ENCODE measurements at places on chromosomes 1 and 21. TPM values are rescaled to one million over a fixed set of nuclear protein-coding genes. Genes with fewer than 3 reads are reported as not detected.

Gene C1orf94
- total RNA-seq: not detected

Gene KLHL20
- total RNA-seq: 27.8 TPM

Gene CA14
- total RNA-seq: not detected

Gene FLG2
- total RNA-seq: not detected

Gene OR2L5
- not detected for total RNA-seq

Gene S100A7
- total RNA-seq: not detected

Gene C8B
- total RNA-seq: not detected

Gene FAM72D
- 0.73 TPM for total RNA-seq

Gene TFF1
- total RNA-seq: not detected

Gene FMOD
- total RNA-seq: not detected

DNA sequence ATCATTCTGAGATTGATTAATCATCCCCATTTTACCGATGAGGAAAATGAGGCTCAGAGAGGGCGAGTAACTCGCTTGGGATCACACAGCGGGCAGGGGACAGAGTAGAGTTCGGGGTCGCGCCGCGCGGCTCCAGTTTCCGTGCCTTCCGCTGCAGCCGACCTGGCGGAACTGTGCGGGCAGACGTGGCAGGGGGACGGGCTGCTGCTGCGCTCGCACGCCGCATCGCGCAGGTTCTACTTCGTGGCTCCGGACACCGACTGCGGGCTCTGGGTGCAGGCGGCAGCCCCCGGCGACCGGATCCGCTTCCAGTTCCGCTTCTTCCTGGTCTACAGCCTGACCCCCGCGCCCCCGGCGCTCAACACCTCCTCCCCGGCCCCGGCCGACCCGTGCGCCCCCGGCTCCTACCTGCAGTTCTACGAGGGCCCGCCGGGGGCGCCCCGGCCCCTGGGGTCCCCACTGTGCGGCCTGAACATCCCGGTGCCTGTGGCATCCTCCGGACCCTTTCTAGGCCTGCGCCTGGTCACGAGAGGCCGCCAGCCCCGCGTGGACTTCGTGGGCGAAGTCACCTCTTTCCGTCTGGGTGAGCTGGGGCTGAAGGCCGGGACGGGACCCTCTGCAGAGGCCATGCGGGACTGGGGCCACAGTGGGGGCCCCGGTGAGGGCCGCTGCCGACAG is 2.3 kb downstream of the LDLRAD2 start:
- no peak for DNase-seq

DNA sequence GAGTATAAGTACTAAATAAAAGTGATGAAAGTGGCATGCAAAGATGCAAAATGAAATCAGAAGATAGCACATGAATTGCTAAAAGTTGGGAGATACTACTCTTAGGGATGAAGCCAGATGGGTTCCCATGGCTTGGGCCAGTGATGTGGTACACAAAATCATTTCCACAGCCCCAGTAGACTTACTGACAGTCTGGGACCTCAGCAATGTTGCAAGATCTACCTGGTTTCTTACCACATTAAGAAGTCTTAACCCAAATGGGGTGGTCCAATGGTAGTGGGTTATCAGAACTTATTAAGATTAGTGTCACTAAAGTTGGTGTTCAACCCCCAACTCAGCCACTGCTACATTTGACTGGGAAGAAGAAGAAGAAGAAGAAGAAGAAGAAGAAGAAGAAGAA is 227.7 kb upstream of the IRF2BP2 start:
- no peak for DNase-seq

GRCh38 chr1:24486331-24487065 is 16.1 kb upstream of the RCAN3 start:
- DNase-seq: no peak

DNA sequence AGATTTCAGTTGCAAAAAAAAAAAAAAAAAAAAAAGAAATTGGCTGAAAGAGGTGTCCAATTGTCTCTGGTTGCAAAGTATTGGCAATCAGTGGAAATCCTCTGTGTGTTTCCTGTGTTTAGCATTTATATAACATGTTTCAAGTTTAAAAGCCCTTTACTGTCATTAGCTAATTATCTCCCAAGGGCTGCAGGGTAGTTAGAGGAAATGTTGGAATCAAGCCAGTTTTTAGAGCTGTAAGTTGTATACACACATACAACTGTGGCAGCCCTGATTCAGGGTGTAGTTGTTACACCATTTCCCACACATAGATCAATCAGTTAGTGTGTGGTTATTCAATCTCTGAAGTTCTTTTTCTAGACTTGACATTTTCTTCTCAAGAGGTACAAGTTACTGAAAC is 8.9 kb upstream of the ZNF326 start:
- no peak for DNase-seq

GRCh38 chr21:38277501-38278131 is 20.8 kb downstream of the KCNJ15 start:
- no peak for DNase-seq

DNA sequence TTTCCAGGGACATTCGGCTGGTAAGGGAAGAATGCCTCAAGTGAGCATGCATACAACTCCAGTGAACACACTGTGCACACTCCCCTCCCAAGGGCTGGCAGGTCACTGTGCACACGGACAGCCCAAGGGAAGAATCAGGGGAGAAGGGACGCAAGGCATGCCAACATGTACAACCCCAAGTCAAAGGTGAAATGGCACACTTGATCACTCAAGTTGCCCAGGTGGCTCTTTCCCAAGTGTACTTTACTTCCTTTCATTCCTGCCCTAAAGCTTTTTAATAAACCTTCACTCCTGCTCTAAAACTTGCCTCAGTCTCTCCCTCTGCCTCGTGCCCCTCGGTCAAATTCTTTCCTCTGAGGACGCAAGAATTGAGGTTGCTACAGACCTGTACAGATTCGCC is 13.5 kb upstream of the SLC1A7 start:
- no peak for DNase-seq

GRCh38 chr1:119611701-119612113 is 36.4 kb downstream of the ZNF697 start:
- peak; percentile 87 for DNase-seq

DNA sequence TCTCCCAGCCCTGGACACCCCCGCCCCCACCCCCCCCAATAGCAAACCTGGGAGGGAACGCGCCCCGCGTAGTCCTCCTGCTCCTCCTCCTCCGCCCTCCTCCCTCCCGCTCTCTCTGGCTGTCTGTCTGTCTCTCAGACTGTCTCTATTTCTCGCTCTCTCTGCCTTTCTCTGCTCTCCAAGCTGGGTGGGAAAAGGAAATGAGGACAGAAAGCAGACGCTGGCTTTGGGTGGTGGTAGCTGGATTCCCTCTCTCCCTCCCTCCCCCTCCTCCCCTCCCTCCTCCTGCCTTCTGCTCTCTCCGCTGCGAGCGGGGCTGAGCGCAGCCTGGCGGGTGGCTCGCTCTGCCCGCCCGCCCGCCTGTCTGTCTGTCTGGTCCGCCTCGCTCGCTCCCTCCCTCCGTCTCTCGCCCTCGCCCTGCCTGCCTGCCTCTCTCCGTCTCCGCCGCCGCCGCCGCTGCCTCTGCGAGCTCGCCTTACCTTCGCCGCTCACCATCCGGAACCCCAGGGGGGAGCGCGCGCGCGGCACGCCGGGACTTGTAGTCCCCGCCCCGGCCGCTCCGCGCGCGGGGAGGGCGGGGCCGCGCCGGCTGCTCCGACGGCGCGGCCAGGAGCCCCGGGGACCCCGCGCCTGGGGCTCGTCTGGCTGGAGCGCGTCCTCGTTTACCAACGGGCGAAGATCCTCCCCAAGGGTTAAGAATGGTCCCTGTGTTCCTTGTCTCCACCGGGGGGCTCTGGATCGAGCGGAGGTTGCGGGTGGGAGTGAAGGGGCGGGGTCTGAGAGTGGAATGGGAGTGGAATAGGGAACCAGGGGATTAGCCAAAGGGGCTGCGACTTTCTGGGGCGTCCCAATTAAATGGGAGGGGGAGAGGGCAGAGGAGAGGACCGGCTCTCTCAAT is at the start of gene AHDC1:
TSS of gene AHDC1 (minus strand) at position 464 of the 898 bp plus-strand sequence. CDS start 52,029 bp downstream, outside the sequence.
- peak; percentile 97 for DNase-seq

GRCh38 chr21:16777041-16777720 is 735.7 kb upstream of the CXADR start:
- DNase-seq: no peak

- DNase-seq: no peak
Observed at GRCh38 chr1:5720484-5720883, 271.7 kb downstream of the NPHP4 start.

GRCh38 chr21:35225573-35225972 is 176.5 kb upstream of the RUNX1 start:
- DNase-seq: no peak

DNA sequence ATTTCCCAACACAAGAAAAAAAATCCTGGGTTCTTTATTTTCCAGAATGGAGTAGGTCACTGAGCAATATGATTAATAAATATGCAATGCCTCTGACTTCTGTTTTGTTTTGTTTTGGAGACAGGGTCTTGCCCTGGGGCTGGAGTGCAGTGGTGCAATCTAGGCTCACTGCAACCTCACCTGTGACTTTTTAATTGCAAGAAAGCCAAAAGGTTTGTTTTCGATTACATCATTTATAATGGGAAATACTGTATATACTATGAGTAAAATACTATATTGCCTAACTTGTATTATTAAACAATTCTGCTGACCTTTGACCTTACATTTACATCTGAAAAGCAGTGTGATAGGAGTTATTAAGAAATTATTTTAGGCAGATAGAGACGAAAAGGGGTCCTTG is 11.6 kb upstream of the CD46 start:
- DNase-seq: no peak

DNA sequence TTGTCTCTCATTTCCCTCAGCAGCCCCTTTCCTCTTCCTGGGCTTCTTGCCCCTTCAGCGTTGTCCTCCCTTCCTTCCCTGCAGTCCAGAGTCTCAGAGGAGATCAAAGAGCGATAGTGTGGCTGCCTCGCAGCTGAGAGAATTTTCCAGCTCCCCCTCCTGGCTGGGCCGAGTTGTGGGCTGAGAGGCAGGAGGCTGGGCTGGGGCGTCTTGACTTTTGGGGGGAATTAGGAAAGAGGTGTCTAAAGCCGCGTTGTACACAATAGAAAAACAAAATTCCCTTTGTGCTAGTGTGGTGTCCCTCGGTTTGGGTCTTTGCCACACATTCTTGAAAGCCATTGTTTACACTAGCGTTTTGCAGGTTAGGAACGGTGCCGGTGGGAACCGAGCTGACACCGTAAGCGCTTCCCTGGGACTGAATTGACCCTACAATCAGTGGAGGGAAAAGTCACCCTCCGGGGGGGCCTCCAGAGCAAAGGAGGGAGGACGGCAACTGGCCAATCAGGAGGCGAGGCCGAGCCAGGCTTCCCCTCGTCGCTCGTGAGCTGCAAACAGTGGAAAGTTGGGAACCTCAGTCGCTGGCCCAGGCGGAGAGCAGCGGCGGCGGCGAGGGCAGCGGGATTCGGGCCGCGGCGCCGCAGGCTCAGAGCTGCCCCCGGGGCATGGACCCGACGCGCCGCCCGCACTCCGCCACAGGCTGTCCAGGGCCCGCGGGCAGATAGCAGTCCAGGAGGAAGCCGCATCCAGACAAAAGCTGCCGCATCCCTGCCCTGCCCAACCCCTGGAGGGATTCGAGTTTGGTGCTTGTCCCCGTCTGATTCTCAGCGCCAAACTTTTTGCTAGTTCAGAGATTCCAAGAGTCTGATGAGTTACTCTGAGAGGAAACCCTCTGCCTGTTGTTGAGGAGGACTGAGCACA is at the start of gene HMCN1:
TSS of gene HMCN1 (plus strand) at position 574 of the 918 bp plus-strand sequence. CDS start 389 bp downstream, outside the sequence.
- peak; percentile 87 for DNase-seq

GRCh38 chr1:201578008-201578888 is 39.3 kb downstream of the NAV1 start:
- DNase-seq: no peak

DNA sequence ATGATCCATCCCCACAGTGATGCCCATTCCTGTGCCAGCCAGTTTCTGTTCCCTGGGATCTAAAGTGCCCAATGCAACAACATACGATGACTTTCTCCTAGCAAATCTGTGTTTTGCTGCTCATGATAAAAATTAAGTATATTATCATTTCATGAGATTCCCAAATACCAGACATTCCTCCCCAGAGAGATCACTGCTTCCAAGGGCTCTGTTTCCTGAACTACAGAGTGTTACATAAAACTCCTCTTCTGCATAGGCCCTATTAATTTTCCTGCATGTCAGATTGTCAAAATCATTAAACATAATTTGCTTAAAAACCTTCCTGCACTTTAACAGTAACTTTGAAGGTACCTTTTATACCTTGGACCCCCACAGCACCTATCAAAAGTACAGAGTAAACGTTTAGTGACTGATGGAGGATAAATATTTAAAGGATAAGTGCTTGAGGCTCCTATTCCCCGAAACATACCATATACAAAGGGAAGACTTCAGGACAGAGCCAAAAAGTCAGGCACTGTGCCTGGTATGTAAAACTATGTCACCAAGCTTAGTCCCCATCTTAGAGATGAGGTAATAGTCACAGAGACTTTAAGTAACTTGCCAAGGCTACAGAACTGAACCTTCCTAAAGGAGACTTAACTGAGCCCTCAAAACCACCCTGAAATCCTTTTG is 50.2 kb downstream of the SLC25A24 start:
- DNase-seq: no peak

DNA sequence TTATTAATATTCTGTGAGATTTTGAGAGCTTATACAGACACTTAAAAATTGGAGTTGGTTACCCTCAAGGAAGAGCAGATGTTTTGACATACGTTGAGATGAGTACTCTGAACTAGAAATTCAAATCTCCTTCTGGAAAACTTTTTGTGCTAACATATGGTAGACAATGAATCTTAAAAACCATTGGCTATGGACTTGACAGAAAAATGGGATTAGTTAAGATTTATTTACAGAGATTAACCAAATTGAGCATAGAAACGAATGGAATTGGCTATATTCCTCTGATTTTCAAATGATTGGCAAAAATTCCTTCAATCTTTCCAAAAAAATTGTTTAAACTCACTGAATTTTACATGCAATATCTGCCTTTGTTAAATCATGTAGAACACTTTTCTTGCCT is 1392.9 kb downstream of the BRINP3 start:
- DNase-seq: no peak

DNA sequence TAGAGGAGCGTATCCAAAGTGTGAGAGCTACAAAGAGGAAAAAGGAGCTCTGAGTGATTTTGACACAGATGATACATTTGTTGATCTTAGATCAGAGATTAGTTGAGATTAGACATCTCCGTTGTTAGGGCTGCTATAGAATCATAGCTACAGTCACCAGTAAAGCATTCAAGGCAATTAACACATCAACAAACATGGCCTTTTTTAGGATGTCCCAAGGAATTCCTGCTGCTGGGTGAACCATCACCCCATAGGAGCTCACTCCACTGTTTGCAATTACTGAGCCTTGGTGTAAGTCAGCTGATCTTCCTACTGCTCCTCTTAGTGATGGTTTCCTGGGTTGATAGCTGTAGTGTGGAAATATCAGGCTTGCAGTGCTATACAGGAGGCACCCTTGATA is 6.7 kb upstream of the RSRP1 start:
- no peak for DNase-seq

DNA sequence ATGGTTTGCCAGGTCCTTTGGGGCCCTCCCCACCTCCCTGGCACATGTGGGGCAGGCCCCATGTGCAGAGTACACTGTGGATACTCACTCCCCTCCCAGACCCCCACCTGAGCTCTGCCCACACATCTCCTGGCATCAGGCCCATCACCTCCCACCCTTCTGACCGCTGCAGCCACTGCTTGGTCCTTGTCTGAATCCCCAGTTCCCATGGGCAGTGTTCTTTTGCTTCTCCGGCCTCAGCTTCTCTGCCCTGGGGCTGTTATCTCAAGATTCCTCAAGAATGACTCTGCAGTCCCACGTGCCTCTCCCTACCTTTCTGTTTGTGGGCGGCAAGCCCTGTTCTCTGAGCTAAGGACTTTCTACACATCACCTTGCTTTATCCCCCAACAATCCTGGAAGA is 187.7 kb upstream of the EDN2 start:
- no peak for DNase-seq
